Suppressor macrophage treated with lipopolysaccharide for 1 hour (primary cell): ENCODE measurements at places on chromosomes 6 and 20.

GRCh38 chr20:62480318-62480717 is 4.5 kb upstream of the GATA5 start:
- no peak for DNase-seq

- peak; percentile 82 for DNase-seq
These were observed 61.2 kb upstream of the HBS1L start for GRCh38 chr6:135115834-135116233.

DNA sequence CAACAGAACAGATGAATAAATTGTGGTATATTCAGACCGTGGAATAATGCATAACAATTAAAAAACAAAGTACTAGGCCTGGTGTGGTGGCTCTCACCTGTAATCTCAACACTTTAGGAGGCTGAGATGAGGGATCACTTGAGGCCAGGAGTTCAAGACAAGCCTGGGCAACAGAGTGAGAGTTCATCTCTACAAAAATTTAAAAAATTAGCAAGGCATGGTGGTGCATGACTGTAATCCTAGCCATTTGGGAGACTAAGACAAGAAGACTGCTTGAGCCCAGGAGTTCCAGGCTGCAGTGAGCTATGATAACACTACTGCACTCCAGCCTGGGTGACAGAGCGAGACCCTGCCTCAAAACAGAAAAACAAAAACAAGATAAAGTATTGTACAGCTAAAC is 16.1 kb upstream of the ASF1A start:
- DNase-seq: no peak

DNA sequence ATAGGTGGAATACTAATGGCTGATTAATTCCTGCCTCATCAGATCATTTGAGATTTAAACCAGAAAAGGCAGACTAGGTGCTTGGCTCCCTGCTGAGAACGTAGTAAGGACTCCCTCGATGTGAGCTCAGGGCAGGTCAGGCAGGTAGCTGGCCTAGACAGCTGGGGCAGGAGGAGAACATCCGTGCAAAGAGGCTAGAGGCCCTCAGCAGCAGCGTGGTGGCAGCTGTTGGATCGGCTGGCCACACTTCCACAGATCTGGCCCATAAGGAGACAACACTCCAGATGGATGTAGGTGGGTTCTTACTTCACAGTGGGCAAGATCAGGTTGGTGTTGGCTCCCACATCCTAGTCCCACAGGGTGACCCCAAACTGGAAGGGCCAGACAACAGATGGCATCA is 38.5 kb downstream of the EYA2 start:
- no peak for DNase-seq

DNA sequence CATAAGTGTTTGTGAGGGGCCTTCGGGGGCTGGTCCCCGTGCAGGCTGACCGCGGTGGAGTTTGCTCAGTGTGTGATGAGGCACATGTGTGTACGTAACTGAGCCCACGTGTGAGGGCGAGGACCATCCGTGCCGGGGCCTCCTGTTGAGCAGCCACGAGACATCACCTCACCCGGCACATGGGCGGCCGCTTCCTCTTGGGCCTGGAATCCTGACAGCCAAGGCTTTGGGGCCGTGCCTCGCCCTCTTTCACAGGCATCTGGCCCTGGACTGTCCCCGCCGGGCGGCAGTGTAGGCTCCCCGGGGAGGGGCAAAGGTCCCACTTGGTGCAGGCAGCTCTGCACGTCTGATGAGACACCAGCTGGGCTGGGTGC is 202.3 kb downstream of the DLL1 start:
- peak; percentile 5 for DNase-seq

DNA sequence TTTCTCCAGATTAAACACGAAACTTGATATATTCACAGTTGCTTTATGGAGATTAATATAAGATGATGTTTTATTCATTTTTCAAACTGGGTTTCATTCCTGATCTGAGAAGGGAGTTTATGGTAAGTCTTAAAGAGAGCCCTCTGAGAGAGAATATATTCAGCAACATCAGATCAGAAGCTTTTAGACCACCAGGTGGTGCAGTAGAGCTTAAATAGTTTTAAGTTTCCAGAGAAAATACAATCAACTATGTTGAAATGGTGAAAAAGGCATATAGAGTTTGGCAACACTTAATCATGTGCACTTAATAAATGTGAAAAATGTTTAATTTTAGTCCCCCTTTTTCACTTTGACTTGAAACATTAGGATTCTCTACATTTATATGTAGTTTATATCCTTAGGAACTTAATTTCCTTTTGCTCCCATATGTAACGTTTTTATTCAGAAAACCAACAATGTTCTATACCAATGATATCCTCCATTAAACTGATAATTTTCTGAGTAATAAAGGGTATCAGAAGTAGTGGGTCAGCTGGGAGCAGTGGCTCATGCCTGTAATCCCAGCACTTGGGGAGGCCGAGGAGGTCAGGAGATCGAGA is 86.4 kb upstream of the CLDN20 start:
- peak; percentile 93 for DNase-seq

GRCh38 chr6:161406646-161407045 is 132.8 kb upstream of the AGPAT4 start:
- peak; percentile 65 for DNase-seq

DNA sequence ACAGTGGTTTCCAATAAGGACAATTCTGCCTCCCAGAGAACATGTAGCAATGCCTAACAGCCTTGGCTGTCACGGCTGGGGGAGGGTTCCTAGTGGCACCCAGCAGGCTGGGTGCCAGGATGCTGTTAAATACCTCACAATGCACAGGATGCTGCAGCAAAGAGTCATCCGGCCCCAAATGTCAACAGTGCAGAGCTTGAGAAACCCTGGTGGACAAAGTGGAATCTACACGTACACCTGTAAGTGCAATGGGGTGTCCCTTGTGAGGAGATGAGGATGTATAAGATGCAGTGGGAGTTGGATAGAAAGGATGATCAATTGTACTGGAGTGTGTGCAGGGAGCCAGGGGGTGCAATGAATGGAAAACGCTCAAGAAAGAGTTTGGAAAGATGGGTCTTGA is 142.4 kb downstream of the FNDC1 start:
- DNase-seq: no peak

- DNase-seq: no peak
These were observed 107.1 kb upstream of the BACH2 start for GRCh38 chr6:90403489-90404381.

GRCh38 chr20:44969300-44969894 is 3.1 kb downstream of the STK4 start:
- DNase-seq: peak; percentile 64

GRCh38 chr20:63968136-63968927 is 1.4 kb downstream of the ZNF512B start:
- no peak for DNase-seq

- no peak for DNase-seq
These were observed 46.8 kb upstream of the NEDD9 start for GRCh38 chr6:11279284-11279689.

GRCh38 chr6:106125925-106126435 is 39.8 kb downstream of the PRDM1 start:
- DNase-seq: peak; percentile 79

- DNase-seq: no peak
These were observed 36.8 kb upstream of the SAMD3 start for GRCh38 chr6:130259557-130259956.

DNA sequence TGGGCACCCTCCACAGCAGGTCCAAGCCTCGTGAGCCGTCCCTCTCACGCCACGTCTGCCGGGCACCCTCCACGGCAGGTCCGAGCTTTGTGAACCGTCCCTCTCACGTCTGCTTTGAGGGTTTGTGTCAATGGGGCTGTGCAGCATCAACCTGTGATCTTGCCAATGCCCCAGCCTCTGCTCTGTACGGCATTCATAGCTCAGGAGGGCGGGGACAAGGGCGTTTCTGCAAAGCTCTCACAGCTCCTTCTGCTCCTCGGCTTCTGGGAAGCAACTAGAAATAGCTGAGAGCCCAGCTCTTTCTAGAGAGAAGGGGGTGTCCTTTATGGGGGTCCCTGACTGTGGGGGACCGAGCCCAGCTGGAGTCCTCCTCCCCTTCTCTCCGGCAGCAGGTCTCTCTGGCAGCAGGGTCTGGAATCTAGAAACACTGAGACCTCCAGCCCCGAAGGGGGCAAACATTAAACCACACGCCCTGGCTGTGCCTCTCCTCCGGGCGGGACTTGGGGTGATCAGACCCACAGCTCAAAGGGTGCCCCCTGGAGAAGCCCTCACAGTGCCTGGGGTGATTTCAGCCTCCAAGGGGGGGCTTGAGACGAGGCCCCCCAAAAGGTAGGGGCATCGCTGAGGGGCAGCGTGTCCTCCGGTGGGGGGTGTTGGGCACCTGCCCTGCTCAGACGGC is 41.2 kb upstream of the CHRNA4 start:
- DNase-seq: no peak

GRCh38 chr20:46946181-46946624 is 51.6 kb downstream of the EYA2 start:
- no peak for DNase-seq

GRCh38 chr20:37867289-37868195 is 35.4 kb upstream of the VSTM2L start:
- no peak for DNase-seq

- DNase-seq: no peak
These were observed 211.2 kb downstream of the PHACTR1 start for GRCh38 chr6:12927746-12928145.

DNA sequence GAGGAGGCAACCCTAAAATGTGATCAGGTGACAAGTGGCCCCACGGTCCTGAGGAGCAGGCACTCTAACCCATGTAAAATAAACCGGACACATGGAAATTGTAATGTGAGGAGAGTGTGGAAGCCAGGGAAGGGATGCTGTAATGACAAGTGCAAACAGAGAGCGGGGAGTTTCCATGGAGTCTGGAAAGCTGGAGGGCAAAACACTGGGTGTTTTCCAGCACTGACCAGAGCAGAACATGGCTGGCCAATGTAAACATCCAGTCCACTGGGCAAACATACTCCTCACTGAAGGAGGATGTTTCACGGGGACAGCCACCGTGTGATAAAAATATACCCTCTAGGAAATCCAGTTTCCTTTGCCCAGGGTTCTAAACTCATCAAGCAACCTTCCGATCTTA is 219.0 kb upstream of the JARID2 start:
- no peak for DNase-seq

- no peak for DNase-seq
These were observed 4.0 kb upstream of the CNKSR3 start for GRCh38 chr6:154514481-154514880.

DNA sequence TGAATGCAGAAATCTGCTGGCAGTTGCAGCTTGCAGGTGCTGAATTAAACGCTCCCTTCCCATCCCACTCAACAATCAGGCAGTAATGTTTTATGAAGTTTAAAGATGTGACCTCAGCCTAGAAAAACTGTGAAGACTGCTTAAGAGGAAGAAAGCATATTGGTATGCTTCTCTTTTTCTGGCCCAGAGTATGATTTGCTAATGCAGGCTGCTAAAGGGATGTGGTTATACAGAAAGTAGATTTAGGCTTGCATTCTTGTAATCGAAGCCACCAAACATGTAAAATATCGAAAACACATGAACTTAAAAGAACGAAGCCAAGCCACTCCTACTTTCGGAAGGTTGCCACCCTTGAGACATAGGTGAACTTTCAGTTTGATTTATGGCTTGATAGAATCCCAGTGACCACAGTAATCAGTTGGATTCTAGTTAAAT is 40.7 kb downstream of the MAP3K5 start:
- peak; percentile 69 for DNase-seq
